ENCODE measurements at places on chromosomes 12 and 14. TPM values are rescaled to one million over a fixed set of nuclear protein-coding genes. Genes with fewer than 3 reads are reported as not detected.

Gene CSRP2
- 90.9 TPM for polyA plus RNA-seq

Gene LMNTD1
- not detected for polyA plus RNA-seq

Gene INTS13
- polyA plus RNA-seq, result 40.2 TPM

Gene DACT1
- polyA plus RNA-seq, result 33.3 TPM

Gene CRACR2A
- polyA plus RNA-seq, result 2.0 TPM

Gene MYF6
- polyA plus RNA-seq, result 0.15 TPM

Gene RERGL
- 10.5 TPM for polyA plus RNA-seq

Gene TCL1B
- polyA plus RNA-seq, result 0.60 TPM

Gene SPX
- 13.8 TPM for polyA plus RNA-seq

- DNase-seq, result no peak
Observed at GRCh38 chr12:25615119-25615518, 62.0 kb upstream of the LMNTD1 start.

GRCh38 chr14:102927878-102928411, 5.5 kb downstream of the AMN start:
- no peak for DNase-seq

DNA sequence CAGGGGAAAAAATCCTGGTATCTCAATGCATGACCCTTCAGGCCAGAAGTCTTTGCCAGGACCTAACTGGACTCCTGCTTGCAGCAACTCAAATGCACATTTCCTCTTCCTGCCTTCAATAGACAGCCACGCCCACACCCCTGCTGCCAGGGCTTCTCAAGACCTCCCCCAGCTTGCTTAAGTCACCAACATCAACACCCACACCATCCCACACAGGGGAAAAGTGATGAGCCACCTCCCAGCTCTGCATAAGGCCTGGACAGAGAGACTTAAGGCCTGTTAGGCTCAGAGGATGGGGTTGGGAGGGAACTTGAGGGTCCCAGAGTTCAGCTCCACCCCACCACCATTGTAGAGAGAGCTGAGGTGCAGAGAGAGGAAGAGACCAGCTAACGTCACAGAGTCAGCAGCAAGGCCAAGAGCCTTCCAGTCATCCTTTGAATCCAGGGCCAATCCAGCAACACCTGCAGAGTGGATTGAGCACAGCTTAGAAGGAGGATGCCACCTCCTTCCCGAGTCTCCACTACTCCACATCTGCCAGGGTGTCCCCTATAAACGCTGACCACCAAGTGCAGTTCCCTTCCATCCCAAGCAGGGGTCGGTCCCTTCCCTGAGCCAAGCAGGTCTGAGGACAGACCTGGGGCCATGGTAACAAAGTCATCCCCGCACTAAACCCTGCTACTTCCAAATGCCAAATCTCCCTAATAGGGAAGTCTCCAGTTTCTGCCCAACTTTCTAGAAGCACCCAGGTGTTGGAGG, 50.0 kb downstream of the KDM2B start:
- DNase-seq, result no peak

GRCh38 chr12:93790472-93791152, 113.4 kb downstream of the CRADD start:
- no peak for DNase-seq

DNA sequence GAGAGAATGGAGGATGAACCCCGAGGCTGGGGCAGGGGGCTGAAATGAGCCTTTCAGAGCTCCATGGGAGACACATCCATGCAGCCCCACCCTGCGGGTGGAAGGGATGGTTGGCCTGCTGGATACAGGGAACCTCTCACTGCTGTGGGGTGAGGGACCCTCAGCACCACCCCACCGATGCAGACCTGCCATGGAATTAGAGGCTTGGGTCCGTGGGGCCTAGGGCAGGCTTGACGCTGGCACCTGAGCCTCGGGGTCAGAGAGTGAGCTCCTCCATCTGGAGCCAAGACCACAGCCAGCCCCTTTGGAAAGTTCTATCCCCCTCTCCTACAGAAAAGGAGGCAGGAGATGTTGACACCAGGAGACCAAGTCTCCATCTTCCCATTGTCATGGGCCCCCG, 7.4 kb upstream of the KRT74 start:
- DNase-seq, result no peak

DNA sequence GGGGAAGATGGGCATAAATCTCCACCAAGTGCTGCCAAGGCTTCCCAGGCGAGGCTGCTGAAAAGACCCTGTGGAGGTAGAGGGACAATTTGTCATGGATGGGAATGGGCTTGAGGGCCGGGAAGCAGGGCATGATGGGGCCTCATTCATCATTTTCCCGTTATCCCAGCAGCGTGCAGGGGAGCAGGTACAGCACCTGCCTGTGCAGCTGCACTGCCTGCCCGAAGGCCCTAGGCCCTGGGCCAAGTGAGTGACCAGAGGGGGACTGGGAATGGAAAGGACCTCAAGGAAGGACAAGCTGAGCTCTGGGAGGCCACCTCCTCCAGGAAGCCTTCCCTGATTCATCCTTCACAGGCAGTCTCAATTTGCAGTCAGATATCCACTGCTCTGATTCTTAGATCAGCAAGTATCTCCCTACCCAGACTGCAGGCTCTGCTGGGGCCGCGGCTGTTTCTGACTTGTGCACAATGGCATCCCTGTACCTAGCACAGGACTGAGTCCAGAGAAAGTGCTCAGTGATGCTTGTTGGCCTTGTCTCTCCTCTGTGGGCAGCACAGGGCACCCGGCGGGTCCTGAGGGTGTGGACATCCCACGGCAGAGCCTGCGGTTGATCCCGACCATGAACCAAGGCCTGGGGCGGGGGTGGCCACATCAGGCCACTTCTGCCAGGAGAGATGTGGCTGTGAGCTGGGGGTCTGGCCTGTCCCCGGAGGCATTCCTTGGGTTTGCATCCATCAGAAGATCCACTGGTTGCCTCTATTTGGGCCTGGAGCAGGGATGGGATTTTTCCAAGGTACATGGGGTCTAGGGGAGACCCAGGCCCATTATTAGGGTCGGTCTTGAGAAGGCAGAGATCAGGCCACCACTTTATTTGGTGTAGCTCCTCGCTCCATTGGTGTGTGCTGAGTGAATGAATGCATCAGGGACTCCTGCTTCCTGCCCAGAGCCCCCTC, 167.3 kb upstream of the RTL1 start:
- no peak for DNase-seq

- DNase-seq, result no peak
Observed at GRCh38 chr12:642633-643474, 20.4 kb downstream of the NINJ2 start.

DNA sequence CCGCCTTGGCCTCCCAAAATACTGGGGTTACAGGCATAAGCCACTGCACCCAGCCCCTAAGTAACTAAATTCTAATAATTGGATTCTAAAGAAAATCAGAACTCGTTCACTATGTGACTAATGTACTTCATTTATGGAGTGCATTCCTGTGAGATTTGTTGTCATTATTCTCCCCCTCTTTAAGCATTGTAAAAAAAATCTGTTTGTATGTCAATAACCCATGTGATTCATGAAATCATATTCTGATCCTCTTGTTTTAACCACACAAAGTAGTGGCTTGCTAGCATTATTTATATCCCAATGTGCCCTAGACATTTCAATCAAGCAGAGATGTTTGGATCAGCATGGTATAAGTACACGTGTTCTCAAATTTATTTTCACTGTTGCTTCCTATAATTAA, 78.2 kb upstream of the OSBPL8 start:
- no peak for DNase-seq

GRCh38 chr14:100740196-100740825, 13.6 kb downstream of the DLK1 start:
- DNase-seq, result no peak

- peak; percentile 44 for DNase-seq
Observed at GRCh38 chr12:104049903-104050356, at the start of gene GLT8D2. Gene GLT8D2 (minus strand): TSS chr12:104050187. CDS start chr12:104019648, 30,539 bp downstream.

GRCh38 chr12:89363084-89363483, 10.8 kb upstream of the DUSP6 start:
- no peak for DNase-seq

- DNase-seq, result no peak
Observed at GRCh38 chr12:20463913-20464524, 95.7 kb downstream of the PDE3A start.

DNA sequence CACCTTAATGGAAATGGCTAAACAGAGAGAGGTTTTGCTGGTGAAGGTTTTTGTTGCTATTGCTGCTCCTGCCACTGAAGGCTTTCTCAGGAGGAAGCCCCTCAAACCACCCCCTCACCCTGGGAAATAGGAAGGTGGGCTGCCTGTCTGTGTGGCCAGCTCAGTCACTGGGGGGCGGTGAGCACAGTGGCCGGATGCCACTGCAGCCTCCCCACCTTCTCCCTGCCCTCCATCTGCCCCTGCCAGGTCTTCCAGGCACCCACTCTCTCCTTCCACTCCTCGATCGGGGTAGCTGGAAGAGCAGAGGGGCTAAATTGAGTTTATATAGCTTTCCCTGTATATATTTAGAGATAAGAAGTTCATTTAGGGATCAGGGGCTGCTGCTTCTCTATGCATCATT, 80.8 kb downstream of the PAPOLA start:
- DNase-seq, result no peak

GRCh38 chr12:9343731-9344130, 135.5 kb upstream of the PZP start:
- DNase-seq, result no peak

- DNase-seq, result no peak
Observed at GRCh38 chr12:95551913-95552516, 739 bp upstream of the USP44 start.

- no peak for DNase-seq
Observed at GRCh38 chr12:44667461-44667860, 208.7 kb downstream of the NELL2 start.
